ENCODE measurements at places on chromosomes 4 and X.
A peak's percentile ranks its signal among the peaks of the same experiment; 100 is the strongest.

DNA sequence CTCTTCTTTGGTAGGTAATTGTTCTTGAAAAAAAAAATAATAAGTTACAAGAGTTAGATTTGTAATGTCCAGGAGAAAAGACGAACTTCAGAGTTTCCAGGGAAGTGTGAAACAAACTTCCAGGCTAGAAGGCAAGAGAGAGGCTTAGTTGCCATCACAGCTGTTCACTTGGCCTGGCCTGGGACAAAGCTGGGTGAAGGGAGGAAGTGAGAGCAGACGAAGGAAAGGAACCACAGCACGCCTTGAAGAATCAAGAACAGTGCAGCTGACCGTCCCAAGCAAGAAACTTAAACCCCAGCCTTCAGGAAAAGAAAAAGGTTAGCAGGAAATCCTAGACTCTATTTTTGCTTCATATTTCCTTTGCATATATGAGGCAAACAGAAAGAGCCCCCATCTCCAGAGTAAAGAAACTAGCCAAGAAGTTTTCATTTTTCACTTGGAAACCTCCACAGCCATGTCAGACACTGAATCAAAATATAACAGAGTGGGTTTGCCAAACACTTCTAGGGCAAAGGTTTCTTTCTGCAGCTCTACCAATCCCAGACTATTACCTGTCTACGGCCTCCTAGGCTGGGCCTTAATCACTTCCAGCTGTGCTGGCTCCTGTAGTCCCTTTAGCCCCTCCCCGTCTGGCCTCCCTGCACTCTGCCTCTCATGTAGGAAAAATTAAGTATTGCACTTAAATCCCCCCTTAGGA, 209.6 kb downstream of the SPATA18 start:
- peak; percentile 83 for DNase-seq

DNA sequence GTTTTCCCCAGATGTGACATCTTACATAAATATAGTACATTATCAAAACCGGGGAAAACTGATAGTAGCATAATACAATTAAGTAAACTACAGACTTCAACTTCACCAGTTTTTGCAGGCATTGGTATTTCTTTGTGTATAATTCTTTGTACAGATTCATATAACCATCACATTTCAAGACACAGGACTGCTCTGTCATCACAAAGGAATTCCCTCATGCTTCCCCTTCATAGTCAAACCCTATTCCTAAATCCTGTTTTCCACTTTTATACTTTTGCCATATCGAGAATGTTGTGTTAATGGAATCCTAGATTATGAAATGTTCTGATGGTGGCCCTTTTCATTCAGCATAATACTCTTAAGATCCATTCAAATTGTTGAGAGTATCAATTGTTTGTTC, 36.0 kb downstream of the STIM2 start:
- DNase-seq: no peak

DNA sequence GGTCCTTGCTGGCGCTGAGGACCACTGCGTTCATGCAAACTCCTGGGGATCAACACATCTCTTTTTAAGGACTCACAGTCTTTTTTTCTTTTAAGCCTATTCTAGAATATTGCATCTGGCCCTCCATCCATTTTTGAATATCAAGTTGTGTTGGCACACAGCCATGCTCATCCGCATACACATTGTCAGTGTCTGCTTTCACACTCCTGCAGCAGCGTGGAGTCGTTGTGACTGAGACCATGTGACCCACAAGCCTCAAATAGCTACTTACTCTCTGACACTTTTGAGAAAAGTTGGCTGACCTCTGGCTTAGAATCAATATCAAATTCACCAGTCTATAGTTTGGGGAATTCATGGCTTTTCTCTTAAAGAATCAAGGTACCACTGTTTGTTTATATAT, 191.8 kb upstream of the S100G start:
- DNase-seq: no peak

DNA sequence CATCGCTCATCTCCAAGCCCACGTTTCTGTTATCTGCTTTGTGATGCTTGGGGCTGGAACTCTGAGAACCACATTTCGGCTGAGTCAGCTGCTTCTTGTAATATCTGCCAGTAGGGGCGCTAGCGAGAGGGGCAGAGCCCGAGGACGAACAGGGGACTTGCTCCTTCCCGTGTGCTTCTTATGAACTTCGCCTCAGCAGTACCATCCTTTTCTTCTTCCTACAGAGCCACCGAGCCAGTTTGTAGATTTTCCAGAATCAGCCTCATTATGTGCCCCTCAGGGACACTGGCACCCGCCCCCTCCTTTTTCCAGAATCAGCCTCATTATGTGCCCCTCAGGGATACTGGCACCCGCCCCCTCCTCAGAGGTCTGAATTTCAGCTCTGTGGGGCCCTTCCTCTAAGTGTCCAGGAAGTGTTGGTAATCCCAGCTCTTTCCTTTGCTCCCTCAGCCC, 441.7 kb upstream of the RASGEF1B start:
- no peak for DNase-seq

- DNase-seq: no peak
Observed at GRCh38 chr4:182711211-182711610, 206.0 kb downstream of the DCTD start.

GRCh38 chrX:119759248-119759766, 919 bp downstream of the SOWAHD start:
- DNase-seq: no peak

DNA sequence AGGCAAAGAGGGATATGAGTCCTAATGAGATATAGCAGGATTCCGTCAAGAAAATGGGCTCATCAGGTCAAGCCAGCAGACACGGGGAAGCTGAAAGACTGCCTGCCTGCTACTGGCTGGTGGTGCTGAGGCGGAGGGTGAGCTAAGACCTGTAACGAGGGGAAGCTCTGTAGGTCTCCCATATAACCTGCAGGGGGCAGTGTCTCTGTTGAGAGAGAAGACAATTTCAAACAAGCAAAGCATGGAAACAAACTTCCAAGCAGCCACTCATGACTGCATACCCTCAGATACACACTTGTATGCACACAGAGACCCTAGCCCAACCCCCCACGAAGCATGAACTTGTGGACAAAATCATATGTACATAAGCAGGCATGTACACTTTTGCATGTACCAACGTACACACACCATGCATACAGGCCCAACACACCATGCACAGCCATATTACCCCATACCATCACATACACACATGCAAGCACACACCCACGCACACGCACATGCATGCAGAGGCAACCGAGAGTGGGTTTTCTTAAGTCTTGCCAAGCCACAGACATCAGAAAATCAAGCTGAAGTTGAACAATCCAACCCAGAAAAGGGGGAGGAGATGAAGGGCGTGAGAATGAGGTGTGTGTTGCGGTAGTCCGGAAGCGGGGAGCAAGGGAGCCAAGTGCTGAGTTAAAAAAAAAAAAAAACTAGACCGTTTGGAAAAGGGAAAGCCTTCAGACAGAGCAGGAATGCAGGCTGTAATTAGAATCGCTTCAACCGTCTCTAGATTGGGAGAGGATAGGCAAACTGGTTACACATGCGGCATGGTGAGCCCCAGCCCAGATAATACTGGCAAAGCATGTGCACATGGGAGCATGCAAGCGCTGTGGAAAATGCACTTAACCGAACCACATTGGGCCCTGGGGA, 71.0 kb downstream of the PJA1 start:
- DNase-seq: no peak

DNA sequence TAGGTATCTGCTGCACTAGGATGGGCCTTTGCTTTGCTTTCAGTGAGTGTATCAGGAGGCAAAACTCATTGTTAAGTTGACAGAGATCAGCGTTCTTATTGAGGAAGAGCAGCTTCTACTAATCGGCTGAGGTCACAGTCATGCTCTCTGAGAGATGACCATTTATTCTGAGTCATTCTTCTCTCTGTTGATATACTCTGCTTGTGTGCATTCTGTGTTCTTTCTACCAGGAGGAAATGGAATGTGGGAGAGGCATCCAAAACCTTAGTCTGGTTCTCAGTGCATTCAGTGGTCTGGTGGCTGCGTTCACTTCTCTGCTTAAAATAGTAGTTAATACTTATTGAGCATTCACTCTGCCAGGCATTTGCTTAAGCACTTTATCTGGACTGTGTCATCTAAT, 66.2 kb downstream of the RRAGB start:
- no peak for DNase-seq

- peak; percentile 90 for DNase-seq
Observed at GRCh38 chrX:140712413-140713173, 3.0 kb downstream of the LINC00632 start.

GRCh38 chr4:8009097-8009496, 69.4 kb upstream of the AFAP1 start:
- no peak for DNase-seq
